ENCODE measurements at places on chromosomes 1 and 21. TPM values are rescaled to one million over a fixed set of nuclear protein-coding genes. Genes with fewer than 3 reads are reported as not detected.

The MIXL1 gene
- total RNA-seq: not detected

The GON4L gene
- total RNA-seq: 26.5 TPM

The NLRP3 gene
- total RNA-seq: 1.3 TPM

The PAX7 gene
- total RNA-seq: not detected

The CELA3B gene
- total RNA-seq: not detected

The NBPF3 gene
- total RNA-seq: 7.0 TPM

The OR2L13 gene
- not detected for total RNA-seq

The CALML6 gene
- not detected for total RNA-seq

DNA sequence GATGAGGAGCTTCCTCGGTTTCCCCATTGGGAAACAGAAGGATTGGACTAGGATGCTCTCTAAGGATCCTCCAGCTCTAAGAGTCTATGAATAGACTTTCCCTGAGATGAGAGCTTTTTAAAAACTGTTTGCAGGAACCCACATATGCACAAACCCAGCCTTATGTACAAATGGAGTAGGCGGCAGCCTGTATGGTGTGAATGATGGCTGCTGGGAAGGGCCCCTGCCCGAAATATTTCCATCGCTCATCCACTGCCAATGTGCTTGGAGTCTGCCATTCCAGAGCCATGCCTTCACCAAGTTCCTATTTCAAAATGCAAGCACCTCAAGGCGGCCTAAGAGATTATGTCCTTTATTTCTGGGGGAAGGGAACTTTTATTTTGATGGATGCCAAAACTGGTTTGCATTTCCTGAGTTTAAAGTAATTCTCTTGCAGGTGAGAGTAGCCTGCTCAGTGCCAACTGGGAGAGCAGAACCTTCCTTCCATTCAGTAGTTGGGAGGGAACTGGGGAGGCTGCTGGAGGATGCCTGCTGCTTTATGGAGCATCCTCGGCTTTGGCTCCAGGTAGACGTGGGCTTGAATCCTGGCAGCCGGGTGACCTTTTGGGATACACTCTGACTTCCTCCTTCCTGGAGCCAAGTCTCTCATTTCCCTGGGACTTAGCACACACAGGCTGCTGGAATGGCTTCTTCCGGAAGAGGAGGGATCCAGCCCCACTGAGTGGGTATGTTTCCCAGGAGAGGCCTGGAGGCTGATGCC lies 165.9 kb downstream of the ACTL8 start:
- H3K27me3 ChIP-seq: no peaks in the 10 kb centered on the region
- H3K4me1 ChIP-seq: peaks cover 3% of the 10 kb centered on the region

- peaks cover 24% of the 10 kb centered on the region for H3K4me1 ChIP-seq
- H3K27ac ChIP-seq: no peak overlapping the region
- no peaks in the 10 kb centered on the region for H3K36me3 ChIP-seq
- no peaks in the 10 kb centered on the region for H3K27me3 ChIP-seq
- DNase-seq: no peak
Observed at GRCh38 chr1:22420455-22421053, 31.1 kb upstream of the ZBTB40 start.

DNA sequence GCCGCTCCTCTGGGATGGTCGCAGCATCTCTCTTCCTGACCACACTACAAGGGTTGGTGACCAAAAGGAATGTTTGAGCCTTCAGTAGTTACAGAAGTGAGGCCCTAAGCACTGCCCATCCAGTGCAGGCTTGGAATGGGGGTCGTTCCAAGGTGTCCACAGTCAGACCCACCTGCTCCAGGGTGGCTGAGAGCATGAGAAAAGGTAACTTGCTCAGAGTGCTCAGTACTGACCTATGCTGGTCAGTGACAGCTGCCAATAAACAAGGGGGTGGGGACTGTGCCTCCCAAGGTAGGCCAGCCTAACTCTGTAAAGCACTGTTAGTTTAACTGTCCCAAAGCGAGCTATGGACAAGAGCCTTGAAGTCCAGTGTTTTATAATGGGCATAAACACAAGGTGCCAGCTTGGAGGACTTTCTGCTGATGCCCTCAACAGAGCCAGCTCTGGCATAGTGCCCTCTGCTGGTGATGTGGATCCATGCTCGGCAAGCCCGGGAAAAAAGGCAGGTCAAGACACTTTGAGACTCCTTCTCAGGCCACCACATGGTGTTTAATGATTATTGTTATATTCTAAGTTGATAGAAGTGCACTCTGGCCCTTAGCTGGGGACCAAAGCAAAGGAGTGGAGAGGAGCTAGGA lies 78.1 kb upstream of the DNAH14 start:
- no peak for DNase-seq
- H3K36me3 ChIP-seq: no peaks in the 10 kb centered on the region
- H3K27me3 ChIP-seq: no peaks in the 10 kb centered on the region
- H3K4me3 ChIP-seq: no peak overlapping the region
- H3K4me1 ChIP-seq: no peaks in the 10 kb centered on the region

DNA sequence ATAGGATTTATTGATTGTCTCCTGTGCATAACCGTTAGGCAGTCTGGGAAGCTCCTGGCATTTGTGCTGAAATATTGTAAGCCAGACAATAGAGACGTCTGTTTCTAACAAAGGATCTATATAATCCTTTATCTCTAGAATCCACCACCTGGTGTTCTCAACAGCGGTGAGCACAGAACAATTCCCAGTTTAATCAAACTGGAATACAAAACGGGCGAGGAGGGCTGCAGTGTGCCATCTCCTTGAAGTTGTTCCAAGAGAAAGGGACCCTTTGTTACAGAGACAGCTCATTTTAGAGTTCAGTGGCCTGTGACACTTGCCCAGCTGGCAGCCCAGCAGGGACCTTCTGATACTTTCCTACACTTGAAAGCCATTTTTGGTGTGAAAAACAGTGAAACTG lies 162.8 kb upstream of the IVNS1ABP start:
- no peaks in the 10 kb centered on the region for H3K36me3 ChIP-seq
- no peak for DNase-seq
- peaks cover 10% of the 10 kb centered on the region for H3K4me1 ChIP-seq
- H3K27me3 ChIP-seq: no peaks in the 10 kb centered on the region

DNA sequence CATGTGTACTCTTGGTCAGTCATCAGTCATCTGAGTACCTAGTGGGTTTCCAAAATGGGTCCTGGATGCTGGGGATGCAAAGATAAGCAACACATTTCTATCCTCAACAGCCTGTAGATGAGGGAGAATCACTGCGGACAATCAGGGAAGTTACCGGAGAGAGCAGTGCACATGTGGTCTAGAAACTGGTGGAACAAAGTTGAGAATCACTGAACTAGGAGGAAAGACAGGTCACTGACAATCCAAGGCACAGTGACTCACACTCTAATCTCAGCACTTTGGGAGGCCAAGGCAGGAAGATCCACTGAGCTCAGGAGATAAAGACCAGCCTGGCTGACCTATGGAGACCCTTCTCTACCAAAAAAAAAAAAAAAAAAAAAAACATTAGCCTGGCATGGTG lies 31.4 kb upstream of the LGALS8 start:
- no peak overlapping the region for H3K27ac ChIP-seq
- H3K36me3 ChIP-seq: no peaks in the 10 kb centered on the region
- no peaks in the 10 kb centered on the region for H3K27me3 ChIP-seq
- no peak for DNase-seq

DNA sequence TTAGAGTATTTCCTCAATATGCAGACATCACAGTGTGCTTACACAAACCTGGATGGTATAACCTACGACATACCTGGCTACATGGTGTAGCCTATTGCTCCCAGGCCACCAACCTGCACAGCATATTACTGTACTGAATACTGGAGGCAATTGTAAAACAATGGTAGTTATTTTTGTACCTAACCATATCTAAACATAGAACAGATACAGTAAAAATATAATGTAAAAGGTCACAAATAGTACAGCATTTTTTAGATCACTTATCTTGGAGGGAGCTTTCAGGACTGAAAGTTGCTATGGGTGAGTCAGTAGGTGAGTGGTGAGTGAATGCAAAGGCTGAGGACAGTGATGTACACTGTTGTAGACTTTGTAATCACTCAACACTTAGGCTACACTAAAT lies 492.3 kb downstream of the MRPL39 start:
- H3K4me1 ChIP-seq: no peaks in the 10 kb centered on the region
- no peak overlapping the region for H3K27ac ChIP-seq
- no peak for DNase-seq
- H3K36me3 ChIP-seq: no peaks in the 10 kb centered on the region
- H3K4me3 ChIP-seq: no peak overlapping the region
- H3K27me3 ChIP-seq: no peaks in the 10 kb centered on the region

GRCh38 chr21:32554832-32555638 lies 30.3 kb downstream of the TCP10L start:
- no peaks in the 10 kb centered on the region for H3K36me3 ChIP-seq
- H3K4me3 ChIP-seq: no peak overlapping the region

DNA sequence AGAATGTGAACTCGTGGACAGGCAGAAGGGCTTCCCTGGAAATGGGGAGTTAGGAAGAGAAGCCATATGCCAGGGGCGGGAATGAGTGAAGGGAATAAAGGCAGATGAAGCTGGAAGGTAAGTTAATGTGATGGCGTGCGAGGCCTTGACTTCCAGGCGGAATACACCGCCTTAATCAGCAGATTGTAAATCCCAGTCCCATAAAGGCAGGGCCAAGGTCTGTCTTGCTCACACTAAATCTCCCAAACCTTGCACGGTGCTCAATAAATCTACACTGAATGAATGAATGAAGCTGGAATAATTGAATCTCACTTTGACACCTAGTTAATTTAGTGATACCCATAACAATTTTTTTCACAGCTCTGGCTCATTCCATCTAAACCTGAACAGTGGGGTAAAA lies 16.8 kb upstream of the PRDM2 start:
- H3K36me3 ChIP-seq: no peaks in the 10 kb centered on the region
- DNase-seq: no peak
- no peaks in the 10 kb centered on the region for H3K27me3 ChIP-seq
- H3K4me3 ChIP-seq: no peak overlapping the region

DNA sequence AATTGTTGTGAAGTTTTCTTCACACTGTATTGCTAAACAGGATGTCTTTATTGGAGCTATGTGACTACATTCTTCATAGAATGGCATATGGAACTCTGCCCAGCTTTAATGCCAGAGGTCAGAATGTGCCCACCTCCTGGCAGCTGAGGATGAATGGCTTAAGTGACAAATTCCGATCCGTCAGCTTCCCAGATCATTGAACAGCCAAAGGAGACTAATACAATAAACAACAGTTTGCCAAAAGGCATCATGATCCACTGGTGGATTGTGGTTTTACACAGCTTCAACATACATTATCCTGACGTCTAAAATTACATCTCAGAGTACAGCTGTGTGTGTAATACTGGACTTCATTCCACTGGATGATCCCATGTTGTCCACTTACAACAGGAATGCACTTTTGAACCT lies 68.7 kb upstream of the C1orf105 start:
- DNase-seq: no peak
- no peaks in the 10 kb centered on the region for H3K27me3 ChIP-seq

DNA sequence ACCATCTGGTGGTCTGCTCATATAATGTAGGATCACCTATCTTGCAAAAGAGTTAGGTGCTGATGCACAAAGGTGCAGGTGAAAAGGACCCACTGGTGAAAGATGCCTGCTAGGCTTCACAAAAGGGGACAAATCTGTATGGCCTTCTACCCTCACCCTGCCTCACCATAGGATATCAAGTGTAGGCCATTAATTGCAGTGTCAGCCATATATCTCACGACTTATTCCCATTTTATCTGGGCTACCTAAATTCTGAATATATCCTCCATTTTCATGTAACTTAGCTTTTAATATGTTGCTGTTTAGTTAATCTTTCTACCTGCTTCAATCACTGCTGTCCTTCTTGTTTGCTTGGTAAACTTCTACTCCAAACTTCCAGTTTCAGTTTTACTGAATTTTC lies 84.2 kb upstream of the DPH5 start:
- no peaks in the 10 kb centered on the region for H3K36me3 ChIP-seq
- H3K27ac ChIP-seq: no peak overlapping the region
- no peaks in the 10 kb centered on the region for H3K27me3 ChIP-seq
- H3K4me3 ChIP-seq: no peak overlapping the region
